ENCODE measurements at places on chromosomes 1 and 21.

- no peak for DNase-seq
Measured at GRCh38 chr1:244273845-244274619, 177.7 kb downstream of the ADSS2 start.

- DNase-seq: no peak
Measured at GRCh38 chr1:915295-916172, 8.2 kb upstream of the SAMD11 start.

DNA sequence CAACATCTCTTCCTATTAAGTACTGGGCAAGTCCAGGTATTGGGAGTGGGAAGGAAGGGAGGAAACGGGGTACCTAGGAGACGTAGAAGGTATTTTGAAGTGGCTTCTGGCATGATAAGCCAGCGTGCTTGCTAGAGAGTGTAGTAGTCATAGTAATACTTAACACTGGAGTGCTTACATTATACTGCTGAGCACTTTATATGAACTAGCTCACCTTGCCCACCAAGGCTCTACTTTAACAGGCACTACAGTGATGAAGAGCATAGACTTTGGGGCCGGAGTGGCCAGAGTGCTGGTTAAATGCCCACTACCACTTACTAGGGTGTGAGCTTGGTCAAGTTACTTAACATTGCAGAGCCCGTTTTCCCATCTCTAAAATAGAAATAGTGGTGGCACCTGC is 61.7 kb downstream of the ACP6 start:
- DNase-seq: no peak

GRCh38 chr1:234955107-234955731 is 173.4 kb downstream of the TOMM20 start:
- DNase-seq: no peak

DNA sequence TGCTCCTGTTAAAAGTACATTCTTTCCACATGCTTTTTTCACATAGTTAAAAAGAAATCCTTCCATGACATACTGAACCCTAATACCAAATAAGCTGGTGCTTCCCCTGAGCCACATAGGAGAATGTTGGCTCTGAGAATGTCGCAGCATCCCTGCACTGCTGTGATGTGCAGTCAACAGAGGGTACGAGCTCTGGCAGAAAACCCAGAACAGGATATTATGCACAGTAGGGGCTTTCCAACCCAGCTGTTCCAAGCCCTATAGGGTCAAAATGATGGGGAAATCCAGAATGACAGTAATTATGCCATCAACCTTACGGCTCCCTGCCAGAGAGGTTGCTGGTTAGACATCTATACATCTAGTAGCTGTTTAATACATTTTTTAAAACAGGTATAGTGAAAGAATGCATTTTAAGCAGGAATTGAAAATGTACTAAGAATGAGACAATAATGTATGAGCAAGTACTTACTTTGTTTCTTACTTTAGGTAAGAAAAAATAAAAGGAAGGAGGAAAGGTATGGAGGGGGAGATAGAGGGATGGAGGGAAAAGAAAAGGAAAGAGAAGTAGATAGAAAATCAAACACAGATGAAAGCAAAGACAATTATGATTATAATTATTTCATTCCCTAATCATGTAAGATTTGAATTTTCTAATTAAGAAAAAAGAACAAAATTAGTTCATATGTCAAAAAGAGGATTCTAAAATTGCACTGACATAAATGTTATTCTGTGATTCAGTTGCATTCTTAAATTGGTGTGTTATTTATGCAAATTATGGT is 126.0 kb downstream of the NR5A2 start:
- DNase-seq: no peak

- no peak for DNase-seq
Measured at GRCh38 chr1:48181669-48182367, 40.7 kb upstream of the SLC5A9 start.

- DNase-seq: no peak
Measured at GRCh38 chr21:28252928-28253327, 739.7 kb downstream of the LTN1 start.

DNA sequence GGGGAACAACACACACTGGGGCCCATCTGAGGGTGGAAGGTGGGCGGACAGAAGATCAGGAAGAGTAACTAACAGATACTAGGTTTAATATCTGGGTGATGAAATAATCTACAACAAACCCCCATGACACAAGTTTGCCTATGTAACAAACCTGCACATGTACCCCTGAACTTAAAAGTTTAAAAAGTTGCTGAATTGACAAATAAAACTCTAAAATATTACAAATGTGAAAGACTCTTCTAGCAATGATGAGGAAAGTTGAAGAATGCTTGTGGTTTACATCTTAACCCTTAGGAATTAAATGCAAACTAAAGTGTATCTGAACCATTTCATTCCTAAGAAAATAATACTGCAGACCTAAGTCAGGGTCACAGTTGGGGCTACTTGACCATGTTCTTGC is 525.6 kb upstream of the CAMK1G start:
- no peak for DNase-seq

DNA sequence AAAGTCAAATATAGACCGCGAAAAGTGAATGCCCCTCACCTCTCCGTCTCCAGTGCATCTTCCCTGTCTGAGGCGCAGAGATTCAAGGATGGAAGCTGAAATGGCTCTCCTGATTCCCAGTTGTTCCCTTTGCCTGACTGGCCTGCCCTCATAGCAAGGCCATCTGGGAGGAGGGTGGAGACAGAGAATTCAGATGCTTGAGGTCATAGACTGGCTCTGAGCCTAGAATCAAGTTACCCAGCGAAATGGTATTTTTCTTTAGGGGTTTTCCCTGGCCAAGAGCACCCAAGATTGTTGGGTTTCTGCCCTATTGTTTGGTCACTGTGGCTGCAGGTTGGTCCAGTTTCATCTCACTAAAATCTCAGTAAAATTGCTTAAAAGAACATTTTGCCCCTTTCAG is 7.2 kb downstream of the METTL13 start:
- DNase-seq: no peak

DNA sequence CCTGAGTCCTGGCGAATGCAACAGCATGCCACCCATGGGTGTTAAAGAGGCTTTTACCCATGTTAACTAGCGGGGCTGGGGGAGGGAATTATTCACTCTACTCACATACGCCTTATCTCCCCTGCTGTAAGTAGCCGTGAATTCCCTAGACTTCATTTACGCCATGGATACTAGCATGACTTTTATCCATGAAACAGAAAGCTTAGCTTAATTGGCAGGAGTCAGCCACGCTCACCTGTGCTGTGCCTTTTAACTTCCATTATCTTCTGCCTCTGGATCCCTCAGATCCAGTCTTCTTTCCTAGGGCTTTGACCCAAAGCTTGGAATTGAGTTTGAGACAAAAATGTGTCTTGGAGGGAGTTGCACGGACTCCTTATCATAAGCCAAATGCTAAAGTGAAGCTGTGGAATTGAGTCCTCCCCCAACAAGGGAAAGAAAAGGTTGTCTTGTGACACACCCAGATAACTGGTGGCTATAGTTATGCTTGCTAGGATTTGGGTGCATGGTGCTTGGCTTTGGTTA is 9.7 kb upstream of the NASP start:
- DNase-seq: no peak

- no peak for DNase-seq
Measured at GRCh38 chr1:71027991-71028390, 19.6 kb downstream of the PTGER3 start.

DNA sequence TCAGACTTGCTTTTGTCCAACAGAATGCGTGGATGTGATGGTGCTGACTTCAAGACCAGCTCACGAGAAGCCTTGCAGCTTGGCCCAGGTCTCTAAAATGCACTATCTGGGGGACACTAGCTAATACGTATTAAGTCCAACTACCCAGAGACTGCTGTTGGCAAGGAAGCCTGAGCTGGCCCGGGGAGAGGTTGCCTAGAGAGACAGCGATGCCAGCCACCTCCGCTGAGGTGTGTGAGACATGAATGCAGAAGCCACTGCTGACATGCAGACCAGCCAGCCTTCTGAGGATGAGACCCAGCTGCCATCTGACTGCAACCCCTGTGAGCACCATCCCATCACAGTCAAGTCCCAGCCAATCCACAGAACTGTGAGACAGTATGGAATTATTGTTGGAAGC is 32.5 kb downstream of the THAP3 start:
- DNase-seq: no peak

DNA sequence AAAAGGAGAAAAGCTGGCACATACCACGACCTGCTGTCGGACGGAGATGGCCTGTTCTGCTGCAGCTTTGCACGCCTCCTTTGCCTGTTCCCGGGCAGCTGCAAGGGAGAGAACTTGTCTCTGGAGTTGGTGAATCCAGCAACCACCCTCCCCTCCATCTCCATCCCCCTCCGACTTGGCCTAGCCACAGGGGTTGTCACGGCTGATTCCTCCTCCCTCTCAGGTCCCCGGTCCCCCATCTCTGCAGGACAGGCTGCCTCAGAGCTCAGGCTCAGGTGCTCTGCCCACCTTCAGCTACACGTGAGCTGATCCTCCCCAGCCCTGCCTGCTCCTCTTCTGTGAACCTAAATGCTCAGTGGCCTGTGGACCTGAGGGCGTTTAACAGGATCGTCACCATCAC is 11.1 kb upstream of the SRM start:
- no peak for DNase-seq

DNA sequence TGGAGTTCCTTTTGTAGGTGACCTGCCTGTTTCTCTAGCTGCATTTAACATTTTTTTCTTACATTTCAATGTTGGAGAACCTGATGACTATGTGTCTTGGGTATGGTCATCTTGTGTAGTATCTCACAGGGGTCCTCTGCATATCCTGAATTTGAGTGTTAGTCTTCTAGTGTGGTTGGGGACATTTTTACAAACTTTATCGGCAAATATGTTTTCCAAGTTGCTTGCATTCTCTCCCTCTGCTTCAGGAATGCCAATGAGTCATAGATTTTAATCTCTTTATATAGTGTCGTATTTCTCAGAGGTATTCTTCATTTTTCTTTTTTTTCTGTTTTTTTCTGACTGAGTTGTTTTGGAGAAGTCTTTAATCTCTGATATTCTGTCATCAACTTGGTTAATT is 684.0 kb downstream of the NCAM2 start:
- DNase-seq: no peak

GRCh38 chr1:187527346-187527745 is 698.6 kb downstream of the PLA2G4A start:
- DNase-seq: no peak

- DNase-seq: no peak
Measured at GRCh38 chr1:17509363-17509762, 30.1 kb upstream of the ARHGEF10L start.

GRCh38 chr1:223712194-223712849 is at the start of gene CAPN2:
TSS of gene CAPN2 (plus strand) at chr1:223712539. CDS start at chr1:223712641, 102 bp downstream.
- DNase-seq: peak; percentile 54

GRCh38 chr1:179217943-179218507 is 11.5 kb downstream of the ABL2 start:
- no peak for DNase-seq

DNA sequence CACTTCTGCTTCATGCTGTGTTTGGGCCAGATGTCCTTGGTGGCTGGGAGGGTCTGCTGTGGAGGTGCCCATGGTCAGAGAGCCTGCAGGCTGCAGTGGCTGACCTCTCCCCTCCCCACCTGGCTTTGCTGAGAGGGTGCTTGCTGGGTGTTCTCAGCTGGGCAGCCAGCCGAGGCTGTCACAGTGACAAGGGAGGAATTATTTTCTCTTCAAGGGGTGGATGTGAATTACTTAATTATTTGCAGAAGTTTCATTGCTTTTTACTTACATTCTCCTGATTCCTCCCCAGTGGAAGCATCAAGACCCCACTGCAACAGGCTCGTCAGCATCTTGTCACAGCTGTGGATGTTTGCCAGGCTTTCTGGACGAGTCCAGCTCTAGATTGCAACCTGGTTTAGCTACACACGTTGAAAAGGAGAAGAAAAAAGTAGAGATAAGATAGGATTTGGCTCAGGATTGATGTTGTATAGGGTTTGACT is 70.3 kb downstream of the GALNT2 start:
- no peak for DNase-seq

DNA sequence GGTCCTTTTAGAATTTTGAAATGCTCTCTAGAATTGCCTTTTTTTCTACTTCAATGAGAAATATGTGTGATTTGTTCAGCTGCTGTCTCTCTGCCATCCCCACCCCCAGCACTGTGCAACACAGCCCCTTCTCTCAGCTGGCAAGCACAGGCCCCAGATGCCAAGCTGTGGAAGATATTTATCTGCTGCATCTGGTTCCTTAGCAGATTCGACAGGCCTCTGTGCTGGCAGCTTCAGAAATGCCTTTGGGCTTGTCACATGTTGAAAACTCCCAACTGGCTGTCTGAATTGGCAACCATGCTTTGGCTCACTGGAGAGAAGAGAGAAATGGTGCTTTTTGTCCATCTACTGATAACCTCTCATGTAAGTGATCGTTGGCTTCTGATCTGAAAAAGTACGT is 206.7 kb upstream of the C1orf87 start:
- DNase-seq: no peak

GRCh38 chr1:233151861-233152260 is 143.7 kb downstream of the PCNX2 start:
- DNase-seq: no peak

GRCh38 chr1:229340496-229340895 is 2.4 kb downstream of the CCSAP start:
- DNase-seq: no peak

GRCh38 chr1:26417111-26417759 is 6.6 kb downstream of the LIN28A start:
- peak; percentile 75 for DNase-seq

DNA sequence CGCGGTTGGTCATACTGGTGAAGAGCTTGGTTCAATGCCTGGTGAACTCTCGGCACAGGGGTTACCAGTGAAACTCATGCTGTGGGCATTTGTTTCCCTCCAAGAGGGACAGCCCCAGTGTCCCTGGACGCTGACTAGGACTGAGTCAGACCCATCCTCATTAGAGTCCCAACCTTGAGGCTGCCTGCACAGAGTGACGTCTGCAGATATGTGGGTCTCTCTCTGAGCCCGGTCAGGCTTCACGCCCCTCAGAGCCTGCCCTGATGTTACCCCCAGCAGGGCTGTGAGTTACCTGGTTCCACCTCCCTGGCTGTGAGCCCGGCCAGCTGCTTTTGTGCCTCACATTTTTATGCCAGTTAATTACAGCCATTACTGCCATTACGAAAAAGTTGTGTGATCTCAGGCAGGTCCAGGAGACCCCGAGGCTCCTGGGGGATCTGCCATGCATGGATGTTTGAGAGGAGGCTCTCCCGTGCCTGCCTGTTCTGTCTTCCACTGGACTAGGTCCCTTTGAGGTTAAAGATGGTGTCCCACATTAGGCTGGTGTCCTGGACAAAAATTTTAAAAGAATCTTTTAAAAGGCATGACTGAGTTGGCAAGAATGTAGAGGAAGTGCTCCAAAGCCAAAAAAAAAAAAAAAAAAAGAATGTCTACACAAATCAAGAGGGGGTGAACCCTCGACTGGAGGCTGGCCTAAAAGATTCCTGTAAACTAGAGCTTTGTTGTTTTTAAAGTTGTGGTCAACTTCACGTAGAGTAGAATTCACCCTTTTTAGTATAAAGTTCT is 36.6 kb upstream of the PADI1 start:
- DNase-seq: no peak

- no peak for DNase-seq
Measured at GRCh38 chr1:235784950-235785349, 81.8 kb downstream of the LYST start.

GRCh38 chr1:204983136-204983535 is 59.9 kb upstream of the CNTN2 start:
- DNase-seq: no peak
